ENCODE measurements at places on chromosomes 3 and 15.

GRCh38 chr3:17632401-17633100, 109.9 kb downstream of the TBC1D5 start:
- DNase-seq: no peak

GRCh38 chr3:143536817-143537535, 311.3 kb downstream of the SLC9A9 start:
- no peak for DNase-seq

GRCh38 chr3:101163554-101163953, 156.8 kb downstream of the IMPG2 start:
- no peak for DNase-seq

DNA sequence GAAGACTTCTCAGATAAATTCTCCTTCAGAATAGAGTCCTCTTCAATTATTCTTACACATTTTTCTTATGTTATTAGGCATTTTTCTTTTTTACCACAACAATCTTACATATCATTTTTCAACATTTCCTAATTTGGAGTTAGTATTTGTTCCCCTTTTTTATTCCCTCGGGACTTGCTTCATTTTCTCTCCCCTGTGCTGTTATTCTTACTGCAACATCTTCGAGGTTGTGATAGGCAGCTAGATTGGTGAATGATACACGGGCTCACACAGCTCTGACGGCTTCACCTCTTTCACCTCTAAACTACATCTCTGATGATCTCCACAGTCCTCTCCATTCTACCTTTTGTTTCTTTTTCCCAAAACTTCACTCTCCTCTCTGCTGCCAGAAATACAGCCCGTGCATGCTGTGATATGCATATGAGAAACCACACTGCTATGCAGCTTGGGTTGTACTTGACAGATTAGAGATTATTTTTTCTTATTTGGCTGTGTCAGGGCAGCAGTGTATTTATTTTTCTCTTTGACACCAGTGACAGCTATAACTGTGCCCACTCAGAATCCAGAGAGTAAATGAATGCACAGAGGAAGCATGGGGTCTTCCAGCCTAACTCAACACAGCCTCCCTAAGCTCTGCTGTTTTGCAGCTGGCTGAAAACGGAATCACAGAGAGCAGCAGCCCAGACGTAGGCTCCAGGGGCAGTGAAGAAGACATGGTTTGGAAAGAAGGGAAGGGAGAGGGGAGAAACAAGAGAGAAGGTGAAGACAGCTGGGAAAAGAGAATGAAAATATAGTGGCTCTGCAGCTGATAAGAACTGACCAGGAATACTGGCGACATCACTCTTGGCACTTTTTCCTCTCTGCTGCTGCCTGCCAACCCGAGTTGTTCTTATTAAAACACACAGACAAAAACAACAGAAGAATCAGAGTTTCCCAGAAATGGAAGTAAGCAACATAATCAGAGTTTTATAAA, 61.8 kb downstream of the SLC9A9 start:
- DNase-seq: no peak
